ENCODE measurements at places on chromosomes 13 and 19.
A peak's percentile ranks its signal among the peaks of the same experiment; 100 is the strongest.

DNA sequence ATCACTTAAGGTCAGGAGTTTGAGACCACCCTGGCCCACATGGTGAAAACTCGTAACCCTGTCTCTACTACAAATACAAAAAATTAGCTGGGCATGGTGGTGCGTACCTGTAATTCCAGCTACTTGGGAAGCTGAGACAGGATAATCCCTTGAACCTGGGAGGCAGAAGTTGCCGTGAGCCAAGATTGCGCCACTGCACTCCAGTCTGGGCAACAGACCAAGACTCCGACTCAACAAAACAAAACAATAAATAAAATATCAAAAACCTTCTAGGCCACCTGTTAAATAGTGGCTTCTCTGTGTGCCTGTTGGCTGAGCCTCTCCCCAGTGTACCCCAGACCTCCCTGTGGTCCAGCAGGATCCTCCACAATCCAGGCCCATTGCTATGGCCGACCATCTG, 3.3 kb upstream of the PSMD8 start:
- DNase-seq, result no peak

GRCh38 chr13:29402166-29402636, 193.3 kb downstream of the SLC7A1 start:
- no peak for DNase-seq

DNA sequence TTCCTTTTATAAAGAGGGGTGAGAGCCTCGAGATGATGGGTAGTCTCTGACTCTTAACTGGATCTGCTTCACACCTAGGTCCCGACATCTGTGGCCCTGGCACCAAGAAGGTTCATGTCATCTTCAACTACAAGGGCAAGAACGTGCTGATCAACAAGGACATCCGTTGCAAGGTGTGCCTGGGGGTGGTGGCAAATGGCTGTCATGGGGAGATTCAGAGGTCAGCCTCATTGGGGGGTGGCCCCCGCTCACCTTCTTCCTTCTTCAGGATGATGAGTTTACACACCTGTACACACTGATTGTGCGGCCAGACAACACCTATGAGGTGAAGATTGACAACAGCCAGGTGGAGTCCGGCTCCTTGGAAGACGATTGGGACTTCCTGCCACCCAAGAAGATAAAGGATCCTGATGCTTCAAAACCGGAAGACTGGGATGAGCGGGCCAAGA, 1.6 kb downstream of the CALR start:
- no peak for DNase-seq

- DNase-seq, result no peak
These were observed 34.8 kb upstream of the TMEM255B start for GRCh38 chr13:113724016-113724758.

DNA sequence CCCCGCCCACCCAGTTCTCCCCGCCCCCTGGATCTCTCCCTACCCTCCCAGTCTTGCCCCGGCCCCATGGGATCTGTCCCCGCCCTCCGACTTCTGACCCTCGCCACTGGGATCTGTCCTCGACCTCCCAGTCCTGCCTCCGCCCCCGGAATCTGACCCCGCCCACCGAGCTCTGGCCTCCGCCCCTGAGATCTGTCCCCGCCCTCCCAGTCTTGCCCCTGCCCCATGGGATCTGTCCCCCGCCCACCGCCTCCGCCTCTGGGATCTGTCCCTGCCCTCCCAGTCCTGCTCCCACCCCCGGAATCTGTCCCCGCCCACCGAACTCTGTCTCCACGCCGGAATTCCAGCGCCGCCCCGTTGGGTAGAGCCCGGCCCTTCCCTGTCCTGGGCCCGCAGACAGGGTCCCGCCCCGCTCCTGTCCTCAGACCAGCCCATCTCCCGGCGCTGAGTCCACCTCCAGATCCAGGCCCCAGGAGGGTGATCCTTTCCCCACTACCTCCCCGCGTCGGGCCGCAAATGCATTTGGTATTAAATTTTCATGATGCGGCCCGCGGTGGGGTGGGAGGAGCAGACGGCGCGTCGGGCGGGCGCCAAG, 1.5 kb upstream of the SLC17A7 start:
- peak; percentile 46 for DNase-seq

DNA sequence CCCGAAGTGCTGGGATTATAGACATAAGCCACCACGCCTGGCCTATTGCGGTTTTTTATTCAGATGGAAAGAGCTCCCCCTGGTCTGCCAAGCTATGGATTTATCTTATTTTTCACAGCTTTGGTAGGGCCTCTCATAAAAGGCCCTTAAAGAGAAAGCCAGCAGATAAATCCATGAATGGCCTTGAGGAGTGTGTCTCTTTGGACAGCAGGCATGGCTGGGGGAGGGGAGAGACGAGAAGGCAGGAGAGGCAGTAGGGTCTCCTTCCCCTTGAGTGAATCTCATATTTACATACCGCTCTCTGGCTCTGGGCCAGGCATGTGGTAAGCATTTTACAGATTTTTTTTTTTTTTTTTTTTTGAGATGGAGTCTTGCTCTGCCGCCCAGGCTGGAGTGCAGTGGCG, 25.2 kb downstream of the MARK4 start:
- no peak for DNase-seq

DNA sequence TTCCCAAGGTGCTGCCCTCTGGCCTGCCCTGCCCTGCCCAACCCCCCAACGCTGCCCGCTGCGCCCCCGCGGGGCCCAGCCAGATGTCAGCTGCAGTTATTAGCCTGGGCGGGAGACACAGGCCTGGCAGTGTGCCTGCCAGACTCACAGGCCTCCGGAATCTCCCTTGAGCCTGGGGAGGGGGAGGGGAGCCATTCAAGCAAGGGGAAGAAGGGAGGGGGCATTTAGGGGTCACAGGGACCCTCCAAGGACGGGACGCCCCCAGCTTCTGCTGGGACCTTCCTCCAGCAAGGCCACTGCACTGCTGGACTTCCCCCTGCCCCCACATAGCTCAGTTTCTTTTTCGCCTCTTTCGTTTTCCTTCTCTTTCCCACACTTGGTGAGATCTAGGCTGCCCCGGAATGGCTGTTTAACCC, 2.6 kb upstream of the JUNB start:
- peak; percentile 37 for DNase-seq

Measured in activated CD4-positive, alpha-beta T cell treated with anti-CD3 and anti-CD28 coated beads, Interleukin-2, amount 50 U/mL, for 1 hour (primary cell).